Prostate gland (tissue), 2 donors: ENCODE measurements at places on chromosomes 3 and 15. TPM values are rescaled to one million over a fixed set of nuclear protein-coding genes. Genes with fewer than 3 reads are reported as not detected.

CKMT1B gene
- total RNA-seq, result 18.9 TPM

GRCh38 chr3:191333298-191333880, 3.1 kb upstream of the UTS2B start:
- no peak for DNase-seq
- peaks cover 6% of the 10 kb centered on the region for H3K4me1 ChIP-seq
- H3K4me3 ChIP-seq, result no peak overlapping the region
- no peaks in the 10 kb centered on the region for H3K36me3 ChIP-seq
- H3K27me3 ChIP-seq, result no peaks in the 10 kb centered on the region

DNA sequence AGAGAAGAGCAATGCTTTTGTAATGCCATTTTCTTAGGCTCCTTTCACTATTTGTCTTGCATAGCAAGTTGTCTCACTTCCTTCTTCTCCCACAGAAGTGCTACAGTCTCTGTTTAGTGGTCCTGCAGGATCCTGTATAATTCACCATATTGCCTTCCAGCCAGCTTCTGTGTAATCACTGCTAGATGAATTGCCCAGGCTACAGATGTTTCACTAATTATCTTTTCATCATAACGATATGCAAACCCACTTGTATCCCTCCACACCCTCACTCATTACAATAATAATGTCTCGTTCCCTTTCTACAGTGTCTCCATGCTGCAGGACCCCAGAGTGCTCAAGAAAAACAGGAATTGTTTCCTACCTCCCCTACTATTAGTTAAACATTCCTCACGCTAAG, 402.9 kb downstream of the TBL1XR1 start:
- no peaks in the 10 kb centered on the region for H3K27me3 ChIP-seq
- H3K4me3 ChIP-seq, result no peak overlapping the region
- no peaks in the 10 kb centered on the region for H3K36me3 ChIP-seq
- H3K4me1 ChIP-seq, result no peaks in the 10 kb centered on the region
- DNase-seq, result no peak

DNA sequence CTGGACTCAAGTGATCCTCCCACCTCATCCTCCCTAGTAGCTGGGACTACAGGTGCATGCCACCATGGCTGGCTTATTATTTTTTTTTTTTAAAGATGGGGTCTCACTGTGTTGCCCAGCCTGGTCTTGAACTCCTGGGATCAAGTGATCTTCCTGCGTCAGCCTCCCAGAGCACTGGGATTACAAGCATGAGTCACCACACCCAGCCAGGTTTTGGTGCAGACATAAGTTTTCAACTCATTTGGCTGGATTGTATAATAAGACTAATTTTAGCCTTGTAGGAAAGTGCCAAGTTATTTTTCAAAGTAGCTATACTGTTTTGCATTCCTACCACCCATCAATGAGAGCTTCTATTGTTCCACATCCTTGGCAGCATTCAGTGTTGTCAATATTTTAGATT, 32.1 kb downstream of the BUB1B start:
- H3K27ac ChIP-seq, result no peak overlapping the region
- no peaks in the 10 kb centered on the region for H3K36me3 ChIP-seq
- no peaks in the 10 kb centered on the region for H3K27me3 ChIP-seq

GRCh38 chr3:10594915-10595314, 89.5 kb upstream of the ATP2B2 start:
- no peak for DNase-seq
- H3K27ac ChIP-seq, result no peak overlapping the region
- H3K4me1 ChIP-seq, result no peaks in the 10 kb centered on the region
- no peaks in the 10 kb centered on the region for H3K36me3 ChIP-seq
